ENCODE measurements at places on chromosomes 5 and 9.

DNA sequence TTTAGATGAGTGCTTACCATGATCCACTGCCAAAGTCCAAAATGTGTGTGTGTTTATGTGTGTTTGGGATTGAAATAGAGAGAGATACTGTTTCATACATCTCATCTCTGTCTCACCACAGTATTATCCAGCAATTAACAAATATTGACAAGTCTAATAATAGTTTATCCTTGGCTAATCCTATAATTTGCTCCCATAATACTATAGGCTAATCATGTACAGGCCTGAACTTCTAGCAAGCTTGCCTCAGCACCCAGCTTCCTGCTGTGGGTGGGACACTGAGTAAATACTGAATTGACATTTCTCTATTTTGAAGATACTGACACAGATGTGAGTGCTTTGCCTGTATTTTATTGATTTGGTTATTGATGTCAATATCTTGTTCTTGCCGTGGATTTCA, 35.3 kb upstream of the KCNV2 start:
- no peak for DNase-seq

DNA sequence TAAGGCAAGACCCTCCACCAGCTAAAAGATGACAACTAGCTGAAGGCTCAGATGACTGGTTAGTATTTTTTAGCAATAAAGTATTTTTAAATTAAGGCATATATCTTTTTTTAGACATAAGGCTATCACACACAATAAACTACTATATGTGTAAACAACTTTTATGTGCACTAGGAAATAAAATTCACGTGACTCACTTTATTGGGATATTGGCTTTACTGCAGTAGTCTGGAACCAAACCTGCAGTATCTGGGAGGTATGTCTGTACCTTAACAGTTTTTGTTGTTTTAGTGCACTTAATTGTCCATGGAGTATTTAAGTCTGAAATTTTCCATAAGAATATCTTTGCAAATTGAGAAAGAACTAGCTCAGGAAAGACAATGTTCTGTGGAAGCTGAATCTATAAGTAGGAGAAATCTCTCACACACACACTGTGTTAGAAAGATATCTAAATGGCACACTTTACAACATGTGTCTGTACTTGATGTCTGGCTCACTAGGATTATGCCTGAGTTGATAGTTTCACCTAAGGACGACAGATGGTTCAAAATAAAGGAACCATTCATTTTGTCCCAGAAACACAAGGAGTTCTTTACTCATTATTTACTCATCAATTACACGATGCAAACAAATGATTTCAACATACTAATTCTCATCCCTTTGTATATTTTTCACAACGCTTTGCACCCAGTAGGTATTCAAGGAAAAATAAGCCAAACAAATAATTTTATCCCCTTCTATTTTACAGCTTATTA, 4.6 kb downstream of the RAPGEF6 start:
- DNase-seq = no peak

GRCh38 chr9:93054758-93055704, 3.5 kb upstream of the SUSD3 start:
- DNase-seq = no peak

DNA sequence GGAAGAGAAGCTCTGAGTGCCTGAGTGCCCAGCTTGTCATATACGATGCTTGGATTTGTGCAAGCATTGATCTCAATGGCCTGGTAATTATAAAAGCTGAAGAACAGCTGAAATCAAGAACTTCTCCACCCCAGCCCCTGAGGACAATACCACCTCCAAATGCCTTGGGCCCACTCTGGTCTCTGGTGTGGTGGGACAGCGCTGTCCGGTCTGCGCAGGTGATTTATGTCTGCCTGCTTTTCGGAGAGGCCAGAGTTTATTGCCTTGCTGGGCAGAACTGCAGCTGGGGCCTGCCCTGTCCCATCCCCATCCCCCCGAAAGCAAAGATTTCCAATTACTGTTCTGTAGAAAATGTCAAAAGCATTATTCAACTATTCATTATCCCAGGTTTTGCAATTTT, 1.1 kb upstream of the PDZD2 start:
- no peak for DNase-seq

- no peak for DNase-seq
Observed at GRCh38 chr9:134026581-134026980, 1.3 kb downstream of the BRD3OS start.

DNA sequence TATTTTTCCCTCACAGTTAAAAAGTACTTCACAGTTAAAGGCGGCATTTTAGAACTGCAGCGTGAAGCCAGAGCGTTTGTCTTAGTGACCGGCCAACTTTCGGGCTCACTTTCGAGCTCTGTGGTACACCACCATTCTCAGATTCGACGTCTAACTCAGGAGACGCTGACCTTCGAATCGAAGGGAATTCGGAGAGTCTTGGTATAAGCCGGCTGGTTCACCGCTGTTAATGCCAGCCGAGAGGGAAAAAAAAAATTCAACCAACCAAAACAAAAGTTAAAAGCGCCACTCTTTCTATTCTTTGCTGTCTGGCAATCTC, 544 bp upstream of the SNX24 start:
- no peak for DNase-seq

- no peak for DNase-seq
Observed at GRCh38 chr9:137762414-137763061, 115.0 kb upstream of the CACNA1B start.

- no peak for DNase-seq
Observed at GRCh38 chr5:151236888-151237287, 13.0 kb upstream of the CCDC69 start.

DNA sequence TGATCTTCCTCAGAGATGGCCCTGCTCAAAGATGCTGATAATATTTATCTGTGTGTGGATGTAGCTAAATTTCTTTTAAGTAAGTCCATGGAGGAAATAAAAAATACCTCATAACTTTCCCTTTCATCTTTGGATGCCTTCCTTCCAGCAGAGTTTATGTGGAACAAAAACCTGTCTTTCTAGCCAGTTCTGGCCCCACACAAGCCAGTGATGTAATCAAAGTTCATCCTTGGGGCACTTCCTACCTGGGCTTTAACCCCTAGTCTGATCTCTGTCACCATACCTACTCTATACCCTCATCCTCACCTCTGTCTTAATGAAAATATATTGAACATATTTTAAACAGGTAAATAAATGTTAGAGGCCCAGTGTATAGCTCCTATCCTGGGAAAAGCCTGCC, 39.8 kb upstream of the RASGRF2 start:
- DNase-seq = no peak

- DNase-seq = no peak
Observed at GRCh38 chr9:70826562-70826961, 294.9 kb downstream of the TRPM3 start.

GRCh38 chr5:108700930-108701329, 46.8 kb upstream of the FER start:
- DNase-seq = no peak

DNA sequence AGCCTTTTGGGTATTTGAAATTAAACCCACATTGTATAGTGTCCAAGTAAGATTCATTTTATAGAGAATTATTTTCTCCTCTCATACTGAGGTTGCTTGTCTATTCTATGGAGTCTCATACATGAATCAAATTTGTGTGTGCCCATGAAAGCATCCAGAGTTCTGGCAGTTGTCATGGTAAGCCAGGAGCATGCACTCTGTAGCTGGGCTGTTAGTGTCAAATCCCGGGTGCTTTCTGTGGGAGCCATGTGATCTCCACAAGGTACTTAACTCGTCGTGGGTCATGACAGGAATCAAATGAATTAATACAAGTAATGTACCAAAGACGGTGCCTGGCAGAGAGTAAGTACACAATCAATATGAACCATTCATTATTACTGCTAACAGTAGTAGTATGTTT, 58.7 kb downstream of the FBXL7 start:
- DNase-seq = no peak
